ENCODE measurements at places on chromosomes 12 and 14. TPM values are rescaled to one million over a fixed set of nuclear protein-coding genes. Genes with fewer than 3 reads are reported as not detected.

CLEC4A gene
- total RNA-seq = not detected

TAS2R14 gene
- total RNA-seq = 6.8 TPM

CLEC6A gene
- total RNA-seq = under 0.01 TPM

TMTC2 gene
- 15.7 TPM for total RNA-seq
